ENCODE measurements at places on chromosomes 5 and 9.
A peak's percentile ranks its signal among the peaks of the same experiment; 100 is the strongest.

- DNase-seq: no peak
These were observed 54.4 kb downstream of the FBXW11 start for GRCh38 chr5:171952021-171952420.

- no peak for DNase-seq
These were observed 2.5 kb downstream of the RNF145 start for GRCh38 chr5:159206818-159207217.

DNA sequence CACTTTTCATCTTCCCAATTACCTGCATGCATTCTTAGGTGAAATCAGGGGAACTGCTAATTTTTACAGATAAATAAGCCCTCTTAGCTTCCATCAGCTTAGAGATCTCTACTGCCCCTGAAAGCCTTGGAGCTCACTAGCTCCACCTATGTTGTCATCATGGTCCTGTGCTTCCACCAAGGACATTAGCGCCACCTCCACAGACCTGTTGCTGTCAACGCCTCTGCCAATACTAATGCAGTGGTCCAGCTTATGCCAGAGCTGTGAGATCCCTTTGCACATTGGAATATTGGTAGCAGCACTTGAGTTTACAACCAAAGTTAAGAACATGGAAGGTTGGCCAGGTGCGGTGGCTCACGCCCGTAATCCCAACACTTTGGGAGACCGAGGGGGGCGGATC lies 7.7 kb upstream of the SHISAL2B start:
- no peak for DNase-seq

DNA sequence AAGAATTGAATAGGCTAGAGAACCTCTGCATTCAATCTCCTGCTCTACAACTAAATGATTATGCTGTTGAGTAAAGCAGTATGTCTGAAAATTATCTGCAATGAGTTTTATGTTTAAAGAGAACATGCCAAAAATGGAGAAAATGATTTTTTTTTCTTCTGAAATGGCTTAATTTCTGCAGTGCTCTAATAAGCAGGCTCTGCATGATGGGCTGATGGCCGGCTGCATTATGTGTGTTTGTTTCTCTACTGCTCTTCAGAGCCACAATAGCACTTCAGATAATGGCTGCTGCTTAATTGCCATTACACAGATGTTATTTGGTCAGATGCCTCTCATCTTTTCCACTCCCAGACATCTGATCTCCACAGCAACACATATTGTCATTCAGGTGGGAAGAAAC lies 286.4 kb upstream of the DMAC1 start:
- no peak for DNase-seq

DNA sequence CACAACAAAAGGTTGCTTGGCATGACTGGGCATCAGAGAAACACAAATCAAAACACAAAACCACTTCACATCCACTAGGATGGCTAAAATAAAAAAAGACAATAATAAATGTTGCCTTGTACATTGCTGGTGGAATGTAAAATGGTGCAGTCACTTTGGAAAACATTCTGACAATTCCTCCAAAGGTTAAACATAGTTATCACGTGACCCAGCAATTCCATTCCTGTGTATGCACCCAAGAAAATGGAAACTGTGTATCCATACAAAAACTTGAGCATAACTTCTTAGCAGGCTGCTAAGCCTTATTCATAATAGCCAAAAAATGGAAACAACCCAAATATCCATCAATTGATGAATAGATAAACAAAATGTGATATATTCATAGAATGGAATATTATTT lies 10.2 kb upstream of the SLC46A2 start:
- DNase-seq: no peak

DNA sequence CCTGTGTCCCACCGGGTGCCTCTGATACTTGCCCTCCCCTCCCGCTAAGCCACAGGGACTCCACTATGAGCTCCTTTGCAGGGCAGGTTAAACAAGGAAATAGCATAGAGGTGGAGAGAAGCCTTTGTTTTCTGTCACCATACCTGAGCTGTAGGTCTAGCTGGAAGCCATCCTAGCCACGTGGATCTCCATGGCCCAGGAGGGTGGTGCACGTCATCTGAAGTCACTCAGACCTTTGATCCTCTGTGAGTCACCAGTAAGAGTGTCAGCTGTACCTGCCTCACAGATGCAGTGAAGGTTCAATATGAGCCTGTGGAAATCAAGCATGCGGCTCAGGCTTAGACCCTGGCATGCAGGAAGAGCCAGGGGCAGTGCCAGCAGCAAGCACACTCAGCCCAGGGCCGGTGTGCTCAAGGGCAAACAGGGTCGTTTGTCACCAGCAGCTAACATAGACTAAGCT lies 55.1 kb downstream of the ASS1 start:
- DNase-seq: no peak

GRCh38 chr9:10235376-10235775 lies 377.4 kb downstream of the PTPRD start:
- DNase-seq: no peak

GRCh38 chr5:119270960-119271757 lies 84.7 kb upstream of the TNFAIP8 start:
- no peak for DNase-seq

- DNase-seq: peak; percentile 60
These were observed 216.7 kb downstream of the NFIB start for GRCh38 chr9:14097215-14097614.

DNA sequence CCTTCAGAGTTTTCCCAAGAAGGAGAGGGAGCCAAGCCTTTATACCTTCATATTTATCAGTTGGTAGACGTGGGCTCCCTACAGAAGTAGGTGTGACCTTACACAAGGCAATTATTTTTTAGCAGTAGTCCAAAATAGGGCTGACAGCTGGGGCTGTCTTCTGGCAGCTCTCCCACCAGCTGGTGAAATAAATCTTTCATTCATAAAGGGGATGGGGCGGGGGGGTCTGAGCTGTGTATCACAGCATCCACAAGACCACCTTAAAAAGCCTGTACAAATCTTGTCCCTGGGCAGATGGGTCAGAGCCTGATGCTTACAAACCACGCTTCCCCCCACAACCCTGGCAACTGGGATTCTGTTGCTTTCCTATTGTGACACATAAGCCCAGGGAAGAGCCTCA lies 19.7 kb downstream of the CSF2 start:
- DNase-seq: no peak

DNA sequence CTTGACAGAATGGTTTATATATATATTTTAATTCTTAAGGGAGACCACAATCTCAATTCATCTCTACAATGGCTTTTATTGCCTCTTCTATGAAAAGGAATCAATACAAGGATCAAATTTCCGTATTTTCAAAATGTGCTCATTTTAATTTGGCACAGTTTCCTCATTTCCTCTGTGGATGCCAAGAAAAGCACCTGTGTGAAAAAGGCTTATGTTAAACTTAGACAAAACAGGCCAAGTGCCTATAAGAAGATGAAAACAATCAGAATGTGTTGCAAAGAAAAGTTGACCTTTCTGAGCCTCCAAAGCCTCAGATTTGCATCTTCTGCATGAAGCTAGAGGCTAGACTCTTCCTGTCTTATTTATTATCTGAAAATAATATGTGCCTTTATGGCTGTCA lies 173.7 kb upstream of the SLC12A2 start:
- DNase-seq: no peak

- no peak for DNase-seq
These were observed 11.7 kb downstream of the DNM1 start for GRCh38 chr9:128214571-128215490.

DNA sequence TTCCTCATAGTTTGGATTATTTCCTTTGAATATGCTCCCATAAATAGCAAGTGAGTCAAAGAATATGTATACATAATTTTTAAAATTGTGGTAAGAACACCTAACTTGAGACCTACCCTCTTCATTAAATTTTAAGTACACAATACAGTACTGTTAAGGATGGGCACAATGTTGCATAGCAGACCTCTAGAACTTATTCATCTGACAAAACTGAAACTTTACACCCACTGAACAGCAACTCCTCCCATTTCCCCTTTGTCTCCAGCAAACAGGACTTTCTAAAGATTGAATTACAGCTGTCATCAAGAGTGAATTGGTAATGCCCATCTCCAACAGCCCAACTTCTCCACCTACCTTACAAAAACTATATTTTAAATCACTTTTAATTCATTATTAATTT lies 388.9 kb downstream of the HTR1A start:
- no peak for DNase-seq

- DNase-seq: no peak
These were observed 18.0 kb upstream of the GABBR2 start for GRCh38 chr9:98726735-98727134.

DNA sequence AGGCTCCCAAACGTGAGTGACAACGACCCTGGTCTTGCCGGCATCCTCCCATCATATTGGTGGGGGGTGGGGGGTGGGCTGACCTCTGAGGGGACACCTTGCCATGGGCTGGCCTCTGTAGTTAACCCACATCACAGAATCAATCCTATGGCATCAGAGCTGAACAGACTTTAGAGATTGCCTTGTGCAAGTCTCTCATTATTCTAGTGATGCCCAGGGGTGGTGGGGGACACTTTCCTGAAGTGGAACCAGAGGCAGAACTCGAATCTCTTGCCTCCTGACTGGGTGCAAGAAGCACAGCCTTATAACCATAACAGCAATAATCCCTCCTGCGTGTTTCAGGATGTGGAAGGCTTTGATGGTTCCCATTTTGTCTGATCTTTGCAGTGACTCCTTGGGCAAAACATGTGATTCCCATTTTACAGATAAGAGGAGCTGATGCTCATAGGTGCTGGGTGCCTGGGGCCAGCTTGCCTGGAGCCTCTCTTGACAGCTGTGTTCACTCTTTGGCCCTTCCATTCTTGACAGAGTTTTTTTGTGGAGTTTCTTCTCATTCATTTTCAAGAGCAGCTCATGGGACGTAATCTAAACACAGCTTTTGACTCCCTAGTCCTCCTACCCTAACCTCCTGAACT lies 18.6 kb upstream of the PITX1 start:
- no peak for DNase-seq

Data from renal pelvis (tissue), 12 donors.